ENCODE measurements at places on chromosomes 11 and 22.

GRCh38 chr11:371051-371450 is 1.8 kb downstream of the B4GALNT4 start:
- DNase-seq, result peak; percentile 8

DNA sequence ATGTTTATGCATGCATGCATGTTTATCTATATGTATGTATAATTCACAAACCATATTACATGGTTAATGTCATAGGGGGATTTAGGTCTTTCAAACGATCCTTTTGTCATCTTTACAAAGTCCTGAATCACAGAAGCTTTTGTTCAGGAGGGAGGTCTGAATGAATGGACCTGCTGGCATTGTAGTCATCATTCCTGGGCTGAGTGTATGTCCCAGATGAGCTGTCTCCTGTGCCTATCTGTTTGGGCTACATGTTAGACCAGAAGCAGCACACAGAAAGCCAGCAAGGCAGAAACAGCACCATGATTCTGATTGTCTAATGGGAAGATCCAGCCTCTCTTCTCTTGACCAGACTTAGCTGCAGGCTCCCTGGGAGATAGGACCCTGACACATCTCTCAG is 69.5 kb downstream of the ADM start:
- no peak for DNase-seq

DNA sequence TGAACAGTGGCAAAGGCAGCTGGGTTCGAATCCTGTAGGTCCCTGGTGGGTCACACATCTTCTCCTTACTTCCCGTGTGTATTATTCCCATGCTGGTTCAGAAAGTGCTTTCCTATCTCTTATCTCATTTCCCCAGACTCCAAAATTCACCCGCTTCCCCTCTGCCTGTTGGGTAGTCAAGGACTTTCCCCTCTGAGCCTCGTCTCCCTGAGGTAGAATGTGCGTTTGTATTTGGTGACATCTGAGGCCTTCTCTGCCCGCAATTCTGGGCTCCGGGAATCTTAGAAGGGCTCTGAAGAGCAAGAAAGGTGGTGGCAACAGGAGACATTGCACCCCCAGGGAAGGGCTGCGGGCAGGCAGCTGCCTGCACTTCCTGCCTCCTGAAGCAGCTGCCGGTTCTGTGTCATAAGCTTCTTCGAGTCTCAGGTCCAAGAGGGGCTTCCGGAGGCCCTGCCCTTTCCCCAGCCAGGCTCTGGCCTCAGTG is 5.9 kb downstream of the LRRC32 start:
- no peak for DNase-seq

- DNase-seq, result no peak
Observed at GRCh38 chr11:35166369-35167360, 27.7 kb downstream of the CD44 start.

GRCh38 chr11:66349084-66349386 is 1.6 kb upstream of the B4GAT1 start:
- no peak for DNase-seq

DNA sequence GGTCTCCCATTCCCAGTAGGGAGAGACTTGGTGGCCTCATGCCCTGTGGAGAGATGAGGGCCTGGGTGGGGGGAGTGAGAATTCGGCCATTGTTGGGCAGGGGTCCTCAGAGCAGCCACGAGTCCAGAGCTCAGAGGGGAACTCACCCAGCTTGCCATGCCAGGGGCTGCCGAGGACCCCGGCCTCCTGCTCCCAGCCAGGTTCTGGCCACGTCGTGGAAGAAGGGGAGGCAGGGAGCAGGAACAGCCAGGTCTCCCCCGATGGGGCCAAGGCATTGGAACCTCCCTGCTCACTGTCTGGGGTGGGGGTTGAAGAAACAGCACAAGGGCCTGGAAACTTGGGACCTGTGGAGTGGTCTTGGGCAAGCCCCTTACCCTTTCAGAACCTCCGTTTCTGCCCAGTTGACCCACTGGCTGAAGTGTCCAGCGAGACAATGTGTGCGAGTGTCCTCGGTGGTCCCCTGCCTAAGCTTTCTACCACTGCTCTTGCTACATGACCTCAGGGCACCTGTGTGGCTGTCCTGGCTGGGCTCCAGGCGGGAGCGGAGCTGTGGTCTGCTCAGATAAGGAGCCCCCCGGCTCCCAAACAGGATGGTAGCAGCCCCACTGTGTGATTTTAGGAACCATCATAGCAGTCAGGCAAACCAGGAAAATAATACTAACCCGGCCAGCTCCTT is 74.7 kb upstream of the WNT11 start:
- no peak for DNase-seq

DNA sequence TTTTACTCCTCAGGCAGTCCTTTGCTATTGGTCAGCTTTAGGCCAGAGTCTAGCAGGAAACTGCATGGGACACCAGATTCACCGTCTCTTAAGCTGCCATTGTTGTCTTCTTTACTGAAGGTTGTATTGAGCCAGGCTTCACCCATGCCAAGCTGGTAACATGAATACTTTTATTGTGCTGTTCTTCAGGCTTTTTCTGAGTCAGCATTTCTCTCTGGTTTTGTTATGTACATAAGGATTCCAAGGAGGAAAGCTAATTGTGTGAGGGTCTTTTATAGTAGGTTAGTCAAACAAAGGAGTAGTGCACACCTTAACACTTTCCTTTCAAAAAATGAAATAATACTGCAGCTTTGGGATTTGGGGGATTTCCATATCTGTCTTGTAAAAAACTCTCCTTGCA is 252.8 kb downstream of the JRKL start:
- no peak for DNase-seq

GRCh38 chr11:86069408-86070101 is 671 bp upstream of the PICALM start:
- no peak for DNase-seq

DNA sequence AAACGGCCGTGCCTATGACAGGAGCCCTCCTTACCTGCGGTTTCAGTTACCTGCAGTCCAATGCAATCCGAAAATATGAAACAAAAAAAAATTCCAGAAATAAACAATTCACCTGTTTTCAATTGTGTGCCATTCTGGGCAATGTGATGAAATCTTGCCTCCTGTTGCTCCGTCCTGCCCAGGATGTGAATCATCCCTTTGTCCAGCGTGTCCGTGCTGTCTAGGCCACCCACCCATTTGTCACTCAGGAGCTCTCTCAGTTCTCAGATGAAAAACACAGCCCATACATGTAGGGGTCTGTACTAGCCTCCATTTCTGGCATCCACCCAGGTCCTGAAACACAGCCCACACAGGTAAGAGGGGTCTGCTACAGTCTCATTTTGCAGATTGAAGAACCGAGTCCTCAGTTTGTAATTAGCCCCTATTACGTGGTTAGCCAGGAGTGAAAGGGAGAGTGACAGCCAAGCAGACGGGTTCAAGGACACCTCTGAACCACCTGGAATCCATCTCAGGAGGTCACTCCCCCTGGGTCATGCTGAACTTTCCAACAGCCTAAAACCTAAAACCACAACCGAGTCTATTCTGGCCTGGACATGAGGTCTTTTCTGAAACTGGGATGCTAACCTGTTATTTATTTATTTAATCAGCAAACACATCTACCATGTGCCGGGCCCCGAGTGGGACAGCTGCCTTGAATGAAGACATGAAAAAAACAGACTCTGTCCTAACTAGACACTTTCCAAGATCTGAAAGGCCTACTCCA is 317.2 kb downstream of the SHANK2 start:
- no peak for DNase-seq

GRCh38 chr11:9214765-9215164 is 50.4 kb downstream of the DENND5A start:
- DNase-seq, result no peak

DNA sequence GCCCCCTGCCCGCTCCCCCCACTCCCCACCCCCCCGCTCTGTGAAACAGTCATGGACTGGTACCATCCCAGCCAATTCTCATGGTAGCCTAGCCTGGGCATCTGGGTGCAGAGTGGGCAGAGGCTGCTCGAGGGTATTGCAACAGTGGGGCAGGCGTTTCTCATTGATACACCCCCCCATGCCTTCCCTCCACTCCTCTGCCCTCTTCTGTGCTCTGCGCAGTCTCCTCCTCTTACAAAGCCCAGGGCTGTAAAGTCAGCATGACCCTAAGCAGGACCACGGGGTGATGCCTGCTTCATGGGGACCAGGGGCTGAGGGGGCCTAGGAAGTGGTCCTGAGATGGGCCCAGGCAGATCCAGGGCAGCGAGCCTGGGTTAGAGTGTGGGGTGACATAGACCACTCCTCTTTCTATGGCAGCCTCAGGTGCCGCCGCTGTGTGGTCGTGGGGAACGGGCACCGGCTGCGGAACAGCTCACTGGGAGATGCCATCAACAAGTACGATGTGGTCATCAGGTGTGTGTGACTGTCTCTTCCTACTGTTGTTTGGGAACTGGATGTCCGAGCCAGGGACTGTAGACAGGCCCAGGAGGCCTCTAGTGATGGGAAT is 52.3 kb downstream of the ST3GAL4 start:
- DNase-seq, result no peak

DNA sequence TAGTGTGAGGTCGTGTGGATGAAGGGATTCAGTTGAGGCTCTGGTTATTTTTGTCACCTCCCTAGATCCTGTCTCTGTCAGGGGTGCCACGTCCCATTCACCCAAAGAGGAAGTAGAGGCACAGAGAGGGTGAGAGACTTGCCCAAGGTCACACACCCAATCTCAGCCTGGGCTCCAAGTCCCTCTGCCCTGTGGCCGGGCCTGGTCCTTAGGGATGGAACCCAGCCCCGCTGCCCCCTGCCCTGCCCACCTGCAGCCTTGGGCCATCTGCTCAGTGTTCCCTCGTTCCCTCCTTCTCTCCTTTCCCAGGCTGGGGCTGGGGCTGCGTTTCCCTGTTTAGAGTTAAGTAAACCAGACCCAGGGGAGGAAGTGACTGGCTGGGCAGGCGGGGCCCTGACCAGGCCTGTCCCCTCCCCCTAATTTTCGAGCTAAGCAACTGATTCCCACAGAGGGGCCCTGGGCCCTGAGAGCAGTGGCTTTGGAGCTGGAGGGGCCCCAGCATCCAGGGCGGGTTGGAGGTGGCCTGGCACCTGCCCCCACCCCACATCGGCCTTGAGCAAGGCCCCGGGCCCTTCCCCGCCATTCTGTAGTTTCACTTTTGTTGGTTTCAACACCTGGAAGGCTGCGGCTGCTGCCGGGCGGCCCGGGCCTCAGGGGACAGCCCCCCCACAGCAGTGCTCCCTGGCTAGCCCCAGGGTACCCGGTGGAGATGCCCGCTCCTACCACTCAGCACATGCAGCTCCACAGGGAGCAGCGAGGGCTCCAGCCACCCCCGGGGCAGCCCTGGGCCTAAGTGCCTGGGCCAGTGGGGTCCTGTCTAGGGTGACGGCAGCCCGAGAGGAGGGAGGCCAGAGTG is 1.5 kb downstream of the TCIRG1 start:
- no peak for DNase-seq

DNA sequence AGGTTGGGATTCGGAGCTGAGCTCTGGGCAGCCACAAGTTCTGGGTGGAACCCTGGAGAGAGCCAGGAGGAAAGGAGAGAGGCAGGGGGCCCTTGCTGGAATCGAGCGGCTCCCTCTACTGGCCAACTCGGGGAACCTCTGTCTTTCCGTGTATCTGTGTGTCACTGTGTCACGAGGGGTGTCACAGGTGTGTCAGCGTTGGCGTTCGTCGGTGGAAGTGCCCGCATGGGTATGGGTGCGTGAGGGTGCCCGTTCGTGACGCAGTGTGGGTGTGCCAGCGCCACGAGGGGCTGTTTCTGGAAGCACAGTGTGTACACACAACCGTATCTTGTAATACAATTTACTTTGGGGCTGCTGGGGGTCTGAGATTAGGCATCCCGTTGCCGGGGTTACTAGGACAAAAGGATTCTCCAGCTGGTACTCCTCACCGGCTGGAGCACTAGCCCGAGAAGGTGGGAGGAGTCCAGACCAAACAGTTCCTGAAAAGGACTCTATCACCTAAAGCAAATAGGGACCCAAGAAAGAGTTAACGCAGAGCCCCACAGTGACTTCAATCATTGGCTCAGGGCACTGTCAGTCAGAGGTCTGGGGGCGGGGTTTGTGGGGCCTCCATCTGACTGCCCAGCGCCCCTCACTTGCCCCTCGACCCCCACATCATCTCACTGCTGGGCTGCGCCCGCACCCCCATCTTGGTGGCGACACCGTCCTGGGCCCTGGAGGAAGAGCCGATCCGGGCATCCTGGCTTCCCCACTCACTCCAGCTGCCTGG is 2.6 kb upstream of the BCL9L start:
- peak; percentile 79 for DNase-seq

DNA sequence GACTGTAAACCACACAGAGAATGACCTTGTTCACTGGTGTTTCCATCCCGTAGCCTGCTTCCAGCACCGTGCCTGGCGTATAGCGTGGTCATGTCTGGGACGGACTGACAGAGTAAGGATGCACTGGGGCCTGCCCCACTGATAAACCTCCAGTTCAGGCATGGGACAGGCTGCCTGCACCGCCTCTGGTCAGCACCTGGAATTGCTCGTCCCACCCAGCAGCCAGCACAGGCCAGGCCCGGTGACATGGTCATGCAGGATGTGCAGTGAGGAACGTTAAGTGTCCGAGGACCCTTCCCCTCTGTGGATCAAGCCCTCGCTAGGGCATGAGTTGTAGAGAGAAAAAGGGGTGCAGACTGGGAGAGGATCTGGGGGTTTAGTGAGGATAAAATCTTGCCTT is 44.8 kb downstream of the LMO1 start:
- no peak for DNase-seq

GRCh38 chr11:68735125-68735524 is 16.2 kb downstream of the TESMIN start:
- no peak for DNase-seq

DNA sequence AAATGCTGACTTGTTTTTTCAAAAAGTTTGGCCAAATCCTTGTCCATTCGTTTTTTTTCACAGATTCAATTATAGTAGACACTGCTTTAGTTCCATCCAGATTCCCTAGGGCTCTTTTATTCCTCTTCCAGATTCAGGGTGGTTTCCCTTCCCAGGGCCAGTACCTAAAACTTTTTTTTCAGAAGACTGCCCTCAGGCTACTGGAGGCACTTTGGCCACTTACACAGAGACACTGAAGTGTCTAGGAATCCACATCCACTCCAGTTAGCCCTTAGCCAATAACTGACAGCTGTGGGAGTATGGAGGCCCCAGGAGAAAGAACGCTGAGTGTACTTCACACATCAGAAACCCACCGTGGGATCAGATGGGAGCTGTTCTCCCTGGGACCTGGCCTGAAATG is 77.3 kb downstream of the CCDC34 start:
- no peak for DNase-seq

DNA sequence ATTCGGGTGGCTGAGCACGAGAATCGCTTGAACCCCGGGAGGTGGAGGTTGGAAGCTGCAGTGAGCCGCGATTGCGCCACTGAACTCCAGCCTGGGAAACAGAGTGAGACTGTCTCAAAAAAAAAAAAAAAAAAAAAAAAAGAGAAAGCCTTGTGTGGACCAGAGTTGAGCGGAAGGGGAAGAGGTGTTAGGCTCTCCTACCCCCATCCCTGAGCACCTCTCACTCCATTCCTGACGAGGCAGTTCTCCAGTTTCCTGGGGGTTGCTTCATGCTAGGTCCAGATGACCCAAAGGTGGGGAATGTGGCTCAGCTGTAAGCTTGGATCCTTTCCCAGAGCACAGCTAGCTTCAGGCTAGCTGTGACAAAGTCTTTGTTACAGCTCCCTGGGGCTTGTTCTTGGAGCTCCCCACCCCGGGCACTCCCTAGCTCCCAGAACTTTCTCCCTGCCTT is 8.8 kb upstream of the DNAL4 start:
- DNase-seq, result no peak

GRCh38 chr11:118744046-118744445 is 46.9 kb downstream of the DDX6 start:
- no peak for DNase-seq

- DNase-seq, result no peak
Observed at GRCh38 chr22:23831781-23832180, 7.0 kb downstream of the DERL3 start.

Measured in mesothelial cell of epicardium (in vitro differentiated cells).